ENCODE measurements at places on chromosomes 13 and 19.

- no peak for DNase-seq
Measured at GRCh38 chr19:16293118-16294091, 31.2 kb upstream of the KLF2 start.

DNA sequence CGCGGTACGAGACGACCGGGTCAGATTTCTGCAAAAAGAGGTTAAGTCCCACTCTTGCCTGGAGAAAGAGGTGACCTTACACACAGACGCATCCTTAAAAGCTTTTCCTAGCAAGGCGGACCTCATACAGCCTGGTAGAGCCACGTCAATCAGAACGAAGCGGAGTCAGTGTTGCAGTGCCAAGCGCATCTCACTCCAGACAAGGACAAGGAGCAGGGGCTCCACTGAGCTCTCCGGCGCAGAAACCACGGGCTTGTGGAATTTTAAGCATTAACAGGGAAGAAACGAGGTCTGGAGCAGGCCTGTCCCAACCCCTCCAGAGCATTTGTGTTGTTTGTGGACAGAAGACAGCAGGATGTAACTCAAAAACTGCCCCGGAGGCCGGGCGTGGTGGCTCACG is 7.1 kb downstream of the EEF2 start:
- DNase-seq, result no peak

DNA sequence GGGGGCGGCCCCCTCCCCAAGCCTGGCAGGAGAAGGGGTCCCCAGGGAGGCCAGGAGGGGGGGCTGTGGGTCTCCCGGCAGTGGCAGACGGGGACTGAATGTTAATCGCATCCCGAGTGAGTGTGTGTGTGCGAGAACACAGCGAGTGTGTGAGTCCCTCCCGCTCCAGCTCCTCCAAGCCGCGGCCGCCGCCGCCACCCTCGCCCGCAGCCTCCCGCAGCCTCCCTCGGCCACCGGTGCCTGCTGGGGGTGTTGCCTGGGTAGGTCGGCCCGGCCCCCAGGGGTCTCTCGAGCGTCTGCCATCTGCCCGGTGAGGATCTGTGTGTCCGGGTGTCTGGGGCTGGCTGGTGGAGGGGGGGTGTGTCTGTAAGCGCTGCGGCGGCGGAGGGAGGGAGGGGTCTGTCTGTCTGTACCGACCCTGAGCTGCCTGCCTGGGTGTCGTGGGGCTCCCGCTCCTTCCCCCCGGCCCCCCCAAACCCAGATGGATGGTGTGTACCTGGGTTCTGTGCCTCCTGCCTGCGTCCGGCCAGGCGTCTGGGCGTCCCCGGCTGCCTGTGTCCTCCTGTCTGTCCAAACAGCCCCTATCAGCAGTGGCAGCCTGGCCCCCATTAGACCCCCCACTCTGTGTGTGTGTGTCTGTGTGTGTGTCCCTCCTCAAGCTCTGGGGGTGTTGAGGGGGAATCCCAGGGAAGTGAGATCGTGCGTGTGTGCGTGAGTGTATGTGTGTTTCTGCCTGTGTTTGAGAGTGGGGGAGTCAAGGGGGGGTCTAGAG is at the start of gene GRIN2D:
TSS of gene GRIN2D (plus strand) at position 110 of the 772 bp plus-strand sequence. CDS start 4,725 bp downstream, outside the sequence.
- DNase-seq, result no peak

GRCh38 chr19:2392366-2392765 is 32.3 kb downstream of the TMPRSS9 start:
- DNase-seq, result no peak

DNA sequence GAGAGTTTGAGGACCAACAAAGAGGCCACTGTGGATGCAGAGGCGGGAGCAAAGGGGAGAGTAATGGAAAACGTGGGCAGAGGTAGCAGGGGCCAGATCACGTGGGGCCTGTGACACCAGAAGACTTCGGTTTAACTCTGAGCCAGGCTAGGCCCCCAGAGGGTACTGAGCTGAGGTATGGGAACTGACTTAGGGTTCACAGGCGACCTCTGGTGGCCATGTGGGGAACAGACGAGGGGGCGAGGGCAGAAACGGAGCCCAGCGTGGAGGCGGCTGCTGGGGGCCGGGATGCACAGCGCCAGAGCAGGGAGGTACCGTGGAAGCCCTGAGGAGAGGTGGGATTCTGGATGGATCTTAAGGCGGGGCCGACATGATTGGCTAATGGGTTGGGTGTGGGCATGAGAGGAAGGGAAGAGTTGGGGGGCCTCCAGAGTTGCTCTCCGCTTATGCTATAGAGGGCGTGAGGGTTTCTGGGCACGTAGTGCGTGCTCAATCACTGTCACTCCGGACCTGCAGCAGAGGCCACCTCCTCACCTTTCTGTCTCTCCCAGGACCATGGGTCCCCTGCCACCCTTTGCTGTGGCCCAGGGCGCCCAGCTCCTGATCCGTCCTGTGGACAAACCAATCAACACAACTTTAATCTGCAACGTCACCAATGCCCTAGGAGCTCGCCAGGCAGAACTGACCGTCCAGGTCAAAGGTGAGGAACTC is 13.7 kb downstream of the PVR start:
- DNase-seq, result peak; percentile 63

- no peak for DNase-seq
Measured at GRCh38 chr19:8304841-8305621, 3.1 kb downstream of the CD320 start.

- no peak for DNase-seq
Measured at GRCh38 chr19:51507192-51507591, 5.6 kb upstream of the SIGLEC12 start.

DNA sequence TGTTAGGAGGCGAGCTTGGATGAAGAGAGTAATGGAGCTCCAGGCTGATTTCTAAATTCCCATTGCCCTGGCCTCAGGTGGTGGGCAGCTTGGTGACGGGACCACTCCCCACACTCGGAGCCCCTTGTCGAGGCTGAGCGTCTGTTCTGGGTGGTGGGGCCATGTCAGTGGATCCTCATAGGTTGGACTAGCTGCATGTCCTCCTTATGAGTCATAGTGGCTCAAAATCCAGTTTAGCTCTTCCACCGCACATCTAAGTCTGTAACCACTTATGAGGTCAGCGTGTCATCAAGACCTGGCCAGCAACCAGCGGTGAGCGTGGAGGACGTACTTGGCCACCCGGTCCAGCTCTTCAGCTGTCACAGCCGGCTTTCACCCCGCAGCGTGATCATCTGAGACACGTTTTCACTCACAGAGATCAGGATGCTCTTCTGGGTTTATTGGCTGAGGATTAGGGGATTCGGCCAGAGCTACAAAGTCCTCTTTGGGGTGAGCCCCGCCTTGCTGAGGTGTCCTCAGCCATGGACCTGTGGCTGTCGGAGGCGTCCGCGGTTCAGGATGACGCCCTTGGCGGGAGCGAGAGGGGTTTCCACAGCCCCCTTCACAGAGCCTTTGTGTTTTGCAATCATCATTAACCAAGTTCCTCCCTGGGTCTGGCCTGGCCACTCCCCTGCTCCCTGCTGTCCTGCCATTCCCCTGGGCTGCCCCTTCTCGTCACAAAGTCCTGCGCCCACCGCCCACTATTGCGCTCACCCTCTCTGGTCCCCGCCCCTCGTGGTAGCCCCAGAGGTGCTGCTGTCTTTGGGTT is 41.9 kb downstream of the ADPRHL1 start:
- DNase-seq, result no peak

DNA sequence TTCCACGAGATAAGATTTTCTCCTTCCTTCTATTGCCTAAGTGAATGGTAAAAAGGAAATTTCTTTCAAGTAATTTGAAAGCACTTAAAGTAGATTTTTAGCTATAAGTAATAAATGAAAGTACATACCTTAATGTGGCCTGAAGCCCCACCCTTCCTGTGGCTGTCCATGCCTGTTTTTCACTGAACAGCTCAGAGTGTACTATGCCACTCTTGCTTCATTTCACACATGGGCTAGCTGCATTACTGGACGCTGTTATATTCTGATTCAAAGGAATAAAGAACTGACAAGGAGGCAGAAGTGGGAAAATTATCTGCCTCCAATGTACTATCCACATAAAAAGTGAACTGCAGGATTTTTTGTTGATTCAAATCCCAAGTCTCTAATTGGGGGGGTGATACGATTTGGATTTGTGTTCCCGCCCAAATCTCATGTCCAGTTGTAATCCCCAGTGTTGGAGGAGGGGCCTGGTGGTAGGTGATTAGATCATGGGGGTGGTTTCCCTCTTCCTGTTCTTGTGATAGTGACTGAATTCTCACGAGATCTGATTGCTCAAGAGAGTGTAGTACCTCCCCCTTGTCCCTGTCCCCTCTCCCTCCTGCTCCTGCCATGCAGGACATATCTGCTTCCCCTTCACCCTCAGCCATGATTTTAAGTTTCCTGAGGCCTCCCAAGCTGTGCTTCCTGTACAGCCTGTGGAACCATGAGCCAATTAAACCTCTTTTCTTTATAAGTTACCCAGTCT is 154.7 kb upstream of the SGCG start:
- no peak for DNase-seq

DNA sequence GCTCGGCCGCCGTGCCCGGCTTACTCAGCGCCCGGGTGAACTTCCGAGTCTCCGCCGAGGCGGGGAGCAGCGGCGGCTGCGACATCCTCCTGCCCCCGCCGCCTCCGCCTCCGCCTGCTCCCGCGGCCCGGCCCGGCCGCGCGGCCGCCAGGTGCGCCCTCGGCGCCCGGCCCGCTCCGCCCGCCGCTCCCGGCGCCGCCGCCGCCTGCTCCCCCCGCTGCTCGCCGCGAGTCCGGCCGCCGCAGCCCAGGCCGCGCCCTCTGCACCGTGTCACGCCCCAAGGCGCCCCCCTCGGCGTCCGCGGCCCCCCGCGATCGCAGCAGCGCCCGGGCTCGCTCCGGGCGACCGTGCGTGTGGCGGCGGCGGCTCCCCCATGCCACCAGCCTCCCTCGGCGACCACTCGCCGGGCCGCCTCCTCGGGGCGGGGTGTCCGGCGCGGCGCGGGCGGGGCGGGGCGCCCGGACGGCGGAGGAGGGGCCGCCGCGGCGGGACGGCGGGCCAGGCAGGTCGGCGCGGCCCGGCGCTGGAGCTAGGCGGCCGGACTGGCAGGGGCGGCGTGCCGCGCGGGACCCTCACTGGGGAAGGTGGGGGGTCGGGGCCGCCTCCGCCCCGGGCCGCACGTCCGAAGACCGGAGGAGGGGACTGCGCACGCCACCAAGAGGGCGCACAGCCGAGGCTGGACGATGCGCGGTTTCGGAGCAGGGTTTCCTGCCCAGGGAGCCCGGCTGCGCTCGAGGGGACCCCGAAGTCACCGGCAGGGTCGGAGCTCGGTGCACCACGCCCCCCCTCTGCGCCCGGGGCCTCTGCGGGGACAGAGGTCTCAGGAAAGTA is 108.6 kb upstream of the DOCK9 start:
- no peak for DNase-seq

DNA sequence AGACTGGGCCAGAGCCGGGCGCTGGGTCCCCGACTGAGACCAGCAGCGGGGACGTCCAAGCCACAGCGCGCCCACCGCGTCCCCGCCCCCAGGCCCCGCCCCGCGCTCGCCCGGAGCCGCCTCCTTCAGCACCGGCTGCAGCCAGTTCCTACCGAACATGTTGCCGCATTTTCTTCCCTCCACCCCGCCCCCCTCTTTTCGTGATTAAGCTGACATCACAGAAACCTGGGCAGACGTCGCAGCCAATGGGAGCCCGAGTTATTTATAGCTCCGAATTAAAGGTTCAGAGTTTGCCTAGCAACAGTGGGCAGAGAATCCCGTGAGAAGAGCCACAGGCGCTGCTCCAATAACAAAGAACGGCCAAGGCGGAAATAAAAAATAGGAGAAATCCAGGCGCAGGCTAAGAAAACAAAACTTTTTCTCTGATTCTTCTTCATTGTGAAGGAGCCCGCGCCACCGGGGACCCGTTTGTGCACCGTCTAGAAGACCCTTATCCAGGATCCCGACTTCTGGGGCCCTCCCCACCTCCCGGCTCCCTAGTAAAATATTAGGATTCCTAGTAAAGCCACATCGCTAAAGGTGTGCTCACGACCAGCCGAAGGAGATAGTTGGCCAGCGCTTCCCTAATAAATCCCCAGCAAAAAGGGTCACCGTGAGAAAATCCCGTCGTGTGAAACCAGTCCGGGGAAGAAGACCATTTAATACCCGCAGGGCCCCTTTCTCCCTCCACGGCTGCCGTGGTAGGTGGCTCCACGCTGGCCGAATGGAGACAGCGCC is 61.7 kb downstream of the SERP2 start:
- DNase-seq, result peak; percentile 93

GRCh38 chr19:35868823-35869326 is 501 bp downstream of the APLP1 start:
- no peak for DNase-seq

DNA sequence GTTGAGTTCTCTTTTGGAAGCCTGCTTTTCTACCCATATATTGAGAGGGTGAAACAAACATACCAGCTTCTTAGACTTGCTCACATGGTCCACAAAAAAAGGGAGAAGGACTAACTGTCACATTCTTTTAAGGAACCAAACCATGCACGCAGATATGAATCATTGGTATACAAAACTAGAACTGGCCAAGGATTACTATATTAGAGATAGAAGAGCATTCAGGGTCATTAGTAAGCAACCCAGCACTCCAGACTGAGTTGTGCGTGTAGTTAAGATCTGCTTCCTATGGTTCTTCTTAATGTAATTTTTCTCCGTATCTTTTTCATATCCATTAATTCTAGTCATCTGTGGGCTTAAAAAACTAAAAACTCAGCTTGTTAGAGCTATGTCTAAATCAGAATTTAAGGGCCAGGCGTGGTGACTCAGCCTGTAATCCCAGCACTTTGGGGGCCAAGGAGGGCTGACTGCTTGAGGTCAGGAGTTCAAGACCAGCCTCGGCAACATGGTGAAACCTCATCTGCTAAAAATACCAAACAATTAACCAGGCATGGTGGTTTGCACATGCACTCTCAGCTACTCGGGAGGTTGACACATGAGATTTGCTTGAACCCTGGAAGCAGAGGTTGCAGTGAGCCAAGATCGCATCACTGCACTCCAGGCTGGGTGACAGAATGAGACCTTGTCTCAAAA is 19.6 kb downstream of the ALG5 start:
- no peak for DNase-seq
